ENCODE measurements at places on chromosomes 2 and 18.

- DNase-seq: no peak
Observed at GRCh38 chr2:443741-444140, 155.8 kb upstream of the ALKAL2 start.

DNA sequence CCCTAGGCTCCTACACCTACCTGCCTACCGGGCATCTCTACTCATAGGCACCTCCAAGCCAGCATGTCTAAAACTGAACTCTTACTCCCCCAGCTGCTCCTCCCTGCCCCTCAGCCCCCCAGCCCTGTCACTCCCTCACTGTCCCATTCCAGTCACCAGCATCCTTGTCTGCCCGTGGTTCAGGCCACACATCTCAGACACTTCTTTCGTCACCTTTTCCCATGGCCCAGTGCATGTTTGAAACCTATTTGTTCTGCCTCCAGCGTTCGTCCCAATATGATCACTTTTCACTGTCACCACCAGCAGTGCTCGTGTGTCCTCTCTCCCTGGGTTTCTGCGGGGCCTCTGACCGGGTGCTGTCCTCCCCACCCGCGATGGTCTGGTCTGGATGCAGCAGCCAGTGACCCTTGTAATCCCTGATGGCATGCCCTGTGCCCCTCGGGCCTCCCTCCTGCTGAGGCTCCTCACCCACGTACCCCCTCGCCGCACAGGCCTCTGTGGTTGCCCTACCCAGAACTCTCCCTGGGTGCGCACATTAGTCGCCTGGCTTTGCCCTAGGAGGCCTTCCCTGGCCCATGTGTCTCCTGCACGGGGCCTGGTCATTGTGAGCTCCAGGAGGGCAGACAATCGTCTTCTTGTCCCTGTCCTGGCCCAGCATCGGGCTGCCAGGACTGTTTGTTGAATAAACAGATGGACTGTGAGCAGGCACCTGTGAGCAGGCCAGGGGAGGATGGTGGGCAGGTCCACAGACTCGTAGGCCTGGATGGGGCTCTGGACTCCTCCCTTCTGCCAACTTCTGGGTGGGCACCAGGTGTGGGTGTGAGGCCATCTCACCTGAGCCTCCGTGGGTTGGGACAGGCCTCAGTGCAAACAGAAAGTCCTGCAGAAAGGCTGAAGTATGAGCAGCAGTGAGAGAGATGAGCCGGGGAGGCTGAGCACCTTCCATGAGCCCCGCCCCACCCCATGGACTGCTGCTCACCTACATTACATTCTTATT, 15.5 kb downstream of the LDLRAD4 start:
- DNase-seq: no peak

DNA sequence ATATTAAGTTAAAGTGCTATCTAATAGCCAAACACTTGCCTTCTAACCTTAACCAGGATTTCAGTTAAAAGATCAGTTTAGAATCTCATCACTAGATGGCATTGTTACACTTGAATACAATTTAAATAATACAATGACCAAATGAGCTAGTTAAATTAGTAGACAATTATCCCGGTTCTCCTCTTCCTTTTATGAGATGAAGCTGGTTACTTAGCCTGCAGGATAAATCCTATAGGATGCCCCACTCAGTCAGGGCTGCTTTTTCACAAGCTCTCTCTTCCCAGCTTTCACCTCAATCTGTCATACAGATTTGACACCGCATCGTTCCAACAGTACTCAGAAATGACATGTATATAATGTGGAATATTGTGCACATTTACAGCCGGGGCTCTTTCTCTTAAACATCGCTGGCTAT, 678.8 kb downstream of the KCNJ3 start:
- no peak for DNase-seq

DNA sequence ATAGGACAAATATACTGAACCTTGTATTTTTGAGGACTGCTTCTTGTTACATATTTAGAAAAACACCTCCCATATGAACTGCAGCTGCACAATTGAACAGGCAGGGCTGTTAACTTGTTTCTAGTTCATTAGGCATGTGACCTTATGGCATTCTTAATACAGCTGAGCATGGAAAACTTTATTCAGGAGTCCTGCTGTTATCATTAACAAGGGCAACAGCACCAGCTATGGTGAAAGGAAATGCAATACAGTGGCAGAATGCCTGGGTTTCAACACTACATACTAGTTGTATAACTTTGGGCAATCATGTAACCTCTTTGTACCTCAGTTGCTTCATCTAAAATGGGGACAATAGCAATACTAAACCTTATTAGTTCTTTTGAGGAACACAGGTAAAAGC, 71.8 kb downstream of the GDF7 start:
- no peak for DNase-seq

GRCh38 chr2:27581417-27582128, 1.3 kb upstream of the ZNF512 start:
- no peak for DNase-seq
